ENCODE measurements at places on chromosomes 1 and 21. TPM values are rescaled to one million over a fixed set of nuclear protein-coding genes. Genes with fewer than 3 reads are reported as not detected.

Gene SMIM1
- total RNA-seq, result 9.9 TPM

GRCh38 chr1:34427170-34427569 is 250.5 kb downstream of the C1orf94 start:
- H3K4me3 ChIP-seq, result no peak overlapping the region
- no peaks in the 10 kb centered on the region for H3K4me1 ChIP-seq
- H3K36me3 ChIP-seq, result no peaks in the 10 kb centered on the region
- no peak for DNase-seq

DNA sequence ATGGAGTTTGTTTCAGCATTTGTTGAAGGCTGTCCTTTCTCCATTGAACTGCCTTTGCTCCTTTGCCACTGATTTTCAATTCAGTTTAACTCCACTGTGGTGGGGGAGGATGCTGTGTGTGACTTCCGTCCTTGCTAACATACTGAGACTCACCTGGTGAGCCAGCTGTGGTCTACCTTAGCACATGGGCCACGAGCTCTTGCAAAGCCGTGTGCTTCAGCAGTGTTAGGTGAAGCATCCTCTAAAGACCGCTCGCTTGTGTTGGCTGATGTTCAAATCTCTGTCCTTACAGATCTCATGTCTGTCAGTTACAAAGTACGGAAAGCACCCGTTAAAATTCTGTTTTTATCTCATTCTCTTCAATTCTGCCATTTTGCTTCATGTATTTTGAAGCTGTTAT is 3.6 kb upstream of the SPATC1L start:
- no peak overlapping the region for H3K27ac ChIP-seq
- H3K4me1 ChIP-seq, result peaks cover 12% of the 10 kb centered on the region
- no peak for DNase-seq
- H3K36me3 ChIP-seq, result no peaks in the 10 kb centered on the region
- H3K4me3 ChIP-seq, result no peak overlapping the region
- no peaks in the 10 kb centered on the region for H3K27me3 ChIP-seq

GRCh38 chr1:2210084-2210653 is 15.6 kb upstream of the FAAP20 start:
- H3K36me3 ChIP-seq, result no peaks in the 10 kb centered on the region
- no peak overlapping the region for H3K4me3 ChIP-seq
- H3K27ac ChIP-seq, result no peak overlapping the region
- no peaks in the 10 kb centered on the region for H3K27me3 ChIP-seq
- peaks cover 50% of the 10 kb centered on the region for H3K4me1 ChIP-seq

Gene AGO3
- 25.3 TPM for total RNA-seq

DNA sequence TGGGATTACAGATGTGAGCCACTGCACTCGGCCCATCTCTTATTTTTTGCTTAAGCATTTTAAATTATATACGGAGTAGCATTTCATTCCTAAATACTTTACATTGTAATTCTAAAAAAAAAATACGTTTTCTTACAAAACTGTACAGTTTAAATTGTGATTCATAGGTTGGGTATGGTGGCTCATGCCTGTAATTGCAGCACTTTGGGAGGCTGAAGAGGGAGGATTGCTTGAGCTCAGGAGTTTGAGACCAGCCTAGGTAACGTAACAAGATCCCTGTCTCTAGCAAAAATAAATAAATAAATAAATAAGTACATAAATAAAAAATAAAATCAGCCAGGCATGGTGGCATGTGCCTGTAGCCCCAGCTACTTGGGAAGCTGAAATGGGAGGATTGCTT is 24.6 kb downstream of the TBCE start:
- no peaks in the 10 kb centered on the region for H3K4me1 ChIP-seq
- H3K27ac ChIP-seq, result no peak overlapping the region
- no peaks in the 10 kb centered on the region for H3K36me3 ChIP-seq

DNA sequence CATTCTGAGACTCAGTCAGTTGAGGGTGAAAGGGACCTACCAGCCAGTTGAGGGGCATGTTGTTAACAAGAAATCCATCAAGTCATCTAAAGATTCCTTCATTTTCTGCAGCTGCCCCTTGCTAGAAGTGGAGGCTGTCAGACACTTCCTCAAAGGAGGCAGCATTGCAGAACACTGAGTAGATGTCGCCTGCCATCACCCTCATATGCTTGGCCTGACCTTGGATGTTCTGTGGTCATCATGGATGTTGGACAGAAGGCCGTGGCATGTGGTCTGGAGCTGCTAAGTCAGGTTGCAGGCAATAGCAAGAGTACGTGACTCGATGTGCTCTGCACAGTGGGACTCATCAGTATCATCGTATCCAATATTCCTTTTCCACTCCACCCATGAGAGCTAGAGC is 70.6 kb downstream of the GATAD2B start:
- H3K27ac ChIP-seq, result peak overlapping the region; percentile 7
- DNase-seq, result no peak
- no peaks in the 10 kb centered on the region for H3K27me3 ChIP-seq
- no peak overlapping the region for H3K4me3 ChIP-seq
